MM.1S (cell line): ENCODE measurements at places on chromosomes 5 and 9.

- DNase-seq = no peak
Measured at GRCh38 chr5:10676224-10676623, 84.8 kb downstream of the DAP start.

GRCh38 chr9:114666851-114667250, 9.2 kb upstream of the TEX53 start:
- no peak for DNase-seq

DNA sequence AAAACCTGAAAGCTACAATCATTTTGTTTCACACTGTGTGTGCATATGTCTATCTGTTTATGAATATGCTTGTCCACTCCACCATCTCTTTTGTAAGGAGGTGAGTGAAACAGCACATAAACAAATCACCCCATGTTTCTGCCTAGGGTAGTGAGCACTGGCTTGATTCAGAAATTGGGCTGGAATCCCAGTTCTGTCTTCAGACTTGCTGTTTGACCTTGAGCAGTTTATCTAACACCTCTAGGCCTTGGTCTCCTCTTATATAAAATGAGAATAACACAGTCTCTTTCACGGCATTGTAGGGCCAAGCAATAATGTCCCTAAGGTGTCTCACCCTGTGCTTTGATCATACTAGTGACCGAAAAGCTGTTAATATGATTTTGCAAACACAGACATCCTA, 61.2 kb downstream of the ZNF366 start:
- DNase-seq = no peak

DNA sequence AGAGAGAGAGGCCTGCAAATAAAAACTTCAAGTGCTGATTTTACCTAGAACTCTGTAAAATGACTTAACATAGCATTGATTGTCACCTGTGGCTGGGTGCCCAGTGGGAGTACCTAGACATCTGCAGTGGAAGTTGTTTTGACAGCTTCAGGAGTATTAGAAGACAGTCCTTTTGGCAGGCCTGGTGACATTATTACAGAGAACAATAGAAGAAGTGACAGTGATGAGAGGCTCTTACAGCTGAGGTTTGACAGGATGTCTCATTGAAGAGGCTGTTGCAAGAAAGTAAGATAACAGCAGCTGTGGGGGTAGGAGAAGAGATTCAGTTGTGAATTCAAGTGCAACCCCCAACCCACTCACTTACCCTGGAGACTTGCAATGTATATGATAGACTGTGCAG, 27.9 kb upstream of the MUSK start:
- DNase-seq = no peak

GRCh38 chr5:138226910-138227309, 13.8 kb upstream of the CDC23 start:
- no peak for DNase-seq

DNA sequence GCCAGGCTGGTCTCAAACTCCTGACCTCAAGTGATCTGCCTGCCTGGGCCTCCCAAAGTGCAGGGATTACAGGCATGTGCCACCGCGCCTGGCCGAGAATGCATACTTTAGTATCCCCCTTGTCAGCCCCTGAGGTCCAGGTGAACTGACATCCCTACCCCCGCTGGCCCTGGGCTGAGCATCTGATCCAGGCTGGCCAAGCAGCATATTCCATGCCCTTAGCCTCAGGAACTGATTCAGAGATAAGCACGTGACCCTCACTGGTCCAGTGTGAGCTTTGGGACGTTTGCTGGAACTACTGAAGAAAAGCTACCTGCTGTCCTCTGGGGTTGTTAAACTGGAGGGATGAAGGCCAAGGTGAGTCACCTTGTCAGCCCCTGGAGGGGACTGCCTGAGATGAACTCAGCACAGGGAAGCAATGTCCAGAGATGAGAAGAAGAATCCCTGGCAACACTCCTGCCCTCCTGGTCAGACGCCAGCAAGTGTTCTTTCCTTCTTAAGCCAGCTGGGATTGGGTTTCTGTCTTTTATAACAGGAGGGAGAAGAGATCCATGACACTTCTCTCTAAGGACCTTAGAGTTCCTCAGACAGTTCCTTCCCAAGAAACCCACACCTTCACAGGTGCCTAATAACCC, 59.1 kb upstream of the FBXW11 start:
- DNase-seq = no peak

DNA sequence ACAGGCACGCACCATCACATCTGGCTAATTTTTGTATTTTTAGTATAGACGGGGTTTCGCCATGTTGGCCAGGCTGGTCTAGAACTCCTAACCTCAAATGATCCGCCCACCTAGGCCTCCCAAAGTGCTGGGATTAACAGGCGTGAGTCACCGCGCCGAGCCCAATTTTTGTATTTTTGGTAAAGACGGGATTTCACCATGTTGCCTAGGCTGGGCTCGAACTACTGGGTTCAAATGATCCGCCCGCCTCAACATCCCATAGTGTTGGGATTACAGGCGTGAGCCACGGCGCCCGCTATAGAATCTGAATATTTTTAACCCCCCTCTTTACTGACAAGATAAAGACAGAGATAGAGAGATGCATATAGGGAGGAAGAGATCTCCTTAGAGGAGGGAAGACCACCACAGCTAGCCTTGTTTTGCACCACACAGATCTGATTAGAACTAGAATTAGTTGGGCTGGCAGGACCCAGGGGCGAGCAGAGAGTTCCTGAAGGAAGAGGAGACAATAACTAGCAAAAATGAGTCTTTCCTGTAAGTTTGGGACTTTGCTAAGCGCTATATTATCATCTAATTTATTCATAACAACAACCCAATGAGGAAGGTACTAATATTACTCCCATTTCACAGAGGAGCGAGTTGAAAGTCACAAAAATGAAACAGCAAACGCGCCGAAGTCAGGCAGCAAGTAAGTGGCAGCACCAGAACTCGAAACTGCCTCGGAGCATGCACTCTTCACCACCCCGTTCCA, 1.5 kb upstream of the ANKHD1 start:
- peak; percentile 63 for DNase-seq

- DNase-seq = peak; percentile 79
Measured at GRCh38 chr5:89342106-89342876, 459.3 kb upstream of the MEF2C start.

- no peak for DNase-seq
Measured at GRCh38 chr5:132787076-132787475, 10.0 kb upstream of the SEPTIN8 start.

DNA sequence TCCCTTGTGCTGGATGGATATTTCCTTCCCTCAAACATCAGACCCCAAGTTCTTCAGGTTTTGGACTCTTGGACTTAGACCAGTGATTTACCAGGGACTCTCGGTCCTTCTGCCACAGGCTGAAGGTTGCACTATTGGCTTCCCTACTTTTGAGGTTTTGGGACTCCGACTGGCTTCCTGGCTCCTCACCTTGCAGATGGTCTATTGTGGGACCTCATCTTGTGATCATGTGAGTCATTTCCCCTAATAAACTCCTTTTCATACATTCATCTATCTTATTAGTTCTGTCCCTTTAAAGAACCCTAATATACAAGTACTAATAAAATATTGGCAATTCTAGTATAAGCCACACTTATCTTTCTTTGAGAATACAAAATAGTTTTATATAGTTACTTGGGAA, 1078.9 kb downstream of the CDH12 start:
- DNase-seq = no peak

GRCh38 chr9:33374190-33374589, 28.2 kb downstream of the AQP7 start:
- DNase-seq = no peak

GRCh38 chr9:23319092-23319491, 506.9 kb downstream of the ELAVL2 start:
- no peak for DNase-seq

DNA sequence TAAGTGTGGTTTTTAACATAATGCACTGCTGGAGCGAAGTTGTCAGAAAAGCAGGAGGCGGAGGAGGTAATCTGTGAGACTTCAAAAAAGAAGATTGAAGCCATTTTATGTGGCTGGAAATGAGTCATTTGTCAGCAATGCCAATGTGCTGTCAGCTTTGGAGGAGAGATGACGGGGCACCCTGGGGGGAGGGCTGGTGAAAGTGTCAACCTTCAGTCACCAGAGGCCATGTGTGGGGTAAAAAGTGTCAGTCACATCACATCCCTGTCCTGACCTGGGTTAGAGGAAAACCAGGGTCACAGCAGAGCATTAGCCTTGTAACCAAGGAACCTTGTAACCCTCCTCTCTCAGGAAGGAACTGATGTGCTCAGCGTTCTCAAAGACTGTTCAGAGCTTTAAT, 59.1 kb downstream of the TLR4 start:
- no peak for DNase-seq
